ENCODE measurements at places on chromosomes 16 and 17.

DNA sequence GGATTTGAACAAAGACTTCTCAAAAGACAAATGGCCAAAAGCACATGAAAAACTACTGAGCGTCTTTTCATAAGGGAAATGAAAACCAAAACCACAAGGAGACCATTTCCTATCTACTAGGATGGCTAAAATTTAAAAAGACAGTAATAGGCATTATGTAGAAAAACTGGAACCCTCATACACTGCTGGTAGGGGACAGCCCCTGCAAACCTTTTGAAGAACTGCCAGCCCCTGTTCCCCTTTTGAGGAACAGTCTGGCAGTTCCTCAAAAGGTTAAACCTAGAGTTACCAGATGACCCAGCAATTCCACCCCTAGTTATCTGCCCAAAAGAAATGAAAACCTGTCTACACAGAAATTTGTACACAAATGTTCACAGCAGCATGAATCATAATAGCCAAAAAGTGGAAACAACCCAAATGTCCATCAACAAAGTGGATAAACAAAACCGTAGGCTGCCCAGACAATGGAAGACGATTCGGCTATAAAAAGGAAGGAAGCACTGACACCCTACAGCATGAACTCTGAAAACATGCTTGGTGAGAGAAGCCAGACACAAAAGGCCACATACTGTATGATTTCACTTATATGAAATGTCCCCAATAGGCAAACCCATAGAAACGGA is 22.9 kb downstream of the CDIP1 start:
- DNase-seq, result no peak

DNA sequence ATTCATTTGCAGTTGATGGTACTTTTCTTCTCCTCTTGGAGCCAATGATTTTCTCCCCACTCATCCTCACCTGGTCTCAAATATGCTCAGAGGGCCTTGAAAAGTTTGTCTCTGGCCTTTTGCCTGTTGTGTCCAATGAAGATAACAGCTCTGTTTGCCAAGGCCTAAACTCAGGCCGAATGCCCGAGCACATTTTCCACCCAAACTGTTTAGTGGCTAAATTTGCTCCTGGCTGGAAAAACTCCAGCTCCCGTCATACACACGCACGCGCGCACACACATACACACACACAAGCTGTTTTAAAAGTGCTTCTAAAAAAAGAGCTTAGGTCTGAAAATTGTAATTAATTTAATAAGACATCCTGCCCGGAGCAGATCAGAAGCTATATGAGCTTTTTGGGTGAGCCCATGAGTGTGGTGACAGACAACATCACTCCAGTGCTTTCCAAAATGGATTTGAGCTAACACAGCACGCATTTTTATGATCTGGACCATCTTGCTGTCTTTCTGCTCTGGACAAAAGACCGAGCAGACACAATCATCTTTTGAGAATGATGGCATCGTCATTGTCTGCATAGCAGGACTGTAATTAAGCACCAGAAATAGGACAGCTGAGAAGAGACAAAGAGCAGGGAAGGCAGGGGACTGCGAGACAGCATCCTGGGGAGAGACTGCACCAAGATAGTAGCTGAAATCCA is 48.9 kb downstream of the IRX6 start:
- DNase-seq, result no peak

DNA sequence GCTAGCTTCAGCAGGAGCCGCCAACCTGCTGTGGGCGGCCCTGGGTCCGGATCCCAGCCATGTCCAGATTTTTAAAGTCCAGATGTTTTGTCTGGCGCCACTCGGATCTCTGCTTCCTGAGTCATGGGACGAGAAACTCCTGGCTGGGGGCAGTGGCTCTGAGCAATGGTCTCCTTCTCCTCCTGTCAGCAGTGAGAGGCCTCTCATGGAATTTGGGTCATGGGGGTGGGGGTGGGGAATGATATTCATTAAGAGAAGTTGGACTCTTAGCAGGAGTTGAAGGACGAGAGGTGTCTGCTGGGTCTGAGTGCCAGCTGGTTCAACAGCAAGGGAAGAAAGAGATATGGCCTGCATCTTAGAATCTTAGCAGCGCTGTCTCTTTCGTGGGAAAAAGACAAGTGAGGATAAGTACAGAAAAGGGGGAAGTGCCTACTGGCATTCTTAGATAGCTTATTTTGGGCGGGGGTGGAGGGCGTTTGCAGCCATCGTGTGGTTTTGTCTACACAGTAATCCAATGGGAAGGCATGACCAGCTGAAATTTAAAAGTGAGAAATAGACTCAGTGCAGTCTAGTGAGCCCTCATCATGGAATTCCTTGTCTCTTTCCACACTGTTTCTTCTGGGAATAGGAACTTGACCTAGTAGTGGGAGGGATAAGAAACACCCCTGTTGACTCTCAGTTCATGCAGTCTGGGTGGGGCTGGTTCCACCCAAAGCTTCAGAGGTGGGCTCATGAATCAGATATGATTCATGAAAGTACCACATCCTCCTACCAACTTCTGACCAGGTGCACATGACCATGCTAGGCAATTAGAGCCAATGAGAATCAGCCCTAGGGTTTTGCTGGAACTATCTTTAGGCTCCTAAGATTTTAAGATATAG is 80.5 kb downstream of the MYH13 start:
- no peak for DNase-seq

DNA sequence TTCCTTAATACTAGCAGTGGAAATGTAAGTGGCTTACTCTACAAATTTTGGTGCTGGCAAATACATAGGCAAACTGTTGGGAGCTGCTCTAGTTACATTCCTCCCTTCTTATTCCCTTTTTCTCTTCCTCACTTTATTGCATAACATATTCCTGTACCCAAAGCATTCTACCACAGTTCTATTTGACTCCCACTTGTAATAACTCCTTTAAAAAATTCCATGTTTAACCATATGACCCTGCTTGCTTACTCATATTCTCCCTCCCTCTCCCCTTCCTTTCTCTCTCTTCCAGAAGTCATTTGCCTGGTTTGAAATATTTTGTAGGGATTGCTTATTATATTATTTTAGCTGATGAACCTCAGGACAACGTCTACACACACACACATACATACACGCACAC is 22.7 kb downstream of the NQO1 start:
- no peak for DNase-seq

DNA sequence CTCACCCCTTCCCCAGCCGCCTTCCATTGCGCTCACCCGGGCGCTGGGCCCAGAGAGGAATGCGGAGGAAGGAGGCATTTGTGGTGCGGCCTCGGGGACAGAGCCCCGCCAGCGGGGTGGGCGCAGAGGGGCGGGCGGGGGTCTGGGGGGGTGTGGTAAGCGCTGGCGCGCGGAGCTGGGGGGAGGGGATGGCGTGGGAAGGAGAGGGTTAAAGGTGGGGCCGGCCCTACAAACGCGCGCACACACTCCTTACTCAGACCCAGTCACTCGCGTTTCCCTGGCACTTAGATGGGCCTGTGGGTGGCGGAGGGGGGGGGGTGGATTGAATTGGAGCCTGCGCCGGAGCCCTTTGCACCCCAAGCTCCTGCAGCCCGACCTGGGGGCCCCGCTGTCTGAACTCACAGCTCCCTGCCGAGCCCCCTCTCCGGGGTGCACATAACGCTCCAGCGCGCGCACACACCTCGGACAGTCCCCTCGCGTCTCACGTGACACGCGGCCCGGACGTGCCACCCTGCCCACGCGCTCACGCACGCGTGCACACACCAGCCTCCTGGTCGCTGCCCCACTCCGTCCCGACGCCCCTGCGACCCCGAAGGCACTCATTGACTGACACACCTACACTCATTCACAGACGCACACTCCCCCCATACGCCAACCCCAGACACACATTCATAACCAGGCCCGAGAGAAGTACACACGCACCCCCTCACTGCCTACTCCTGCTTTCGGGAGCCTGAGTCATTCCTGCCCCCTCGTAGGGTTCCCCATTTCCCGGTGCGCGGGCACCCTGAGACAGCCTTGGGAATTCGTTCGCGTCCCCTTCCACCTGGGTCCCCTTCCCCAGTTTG is 844 bp downstream of the TBKBP1 start:
- DNase-seq, result no peak

- no peak for DNase-seq
Observed at GRCh38 chr17:50763716-50764475, 3.4 kb downstream of the ANKRD40CL start.

DNA sequence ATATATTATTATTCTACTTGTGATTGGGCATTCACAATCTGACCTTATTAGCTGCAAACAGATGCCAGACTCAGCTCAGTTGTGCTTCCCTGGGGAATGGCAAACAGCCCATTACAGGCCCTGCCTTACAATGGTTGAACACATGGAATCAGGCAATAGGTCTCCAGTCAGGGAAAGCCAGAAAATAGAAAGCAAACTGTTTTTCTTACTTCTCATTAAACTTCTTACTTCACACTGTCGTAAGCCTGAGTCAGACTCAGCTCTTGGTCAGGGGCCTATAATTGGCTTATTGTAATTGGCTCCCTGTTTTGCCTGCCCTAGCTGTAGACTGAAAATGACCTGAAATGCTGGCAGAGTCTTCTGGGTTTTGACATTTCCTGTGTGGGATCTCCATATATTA is 77.0 kb upstream of the CA10 start:
- DNase-seq, result no peak

GRCh38 chr17:29589524-29590410 is at the start of gene GIT1:
Gene GIT1, minus strand, starts transcription at chr17:29589648. Its CDS starts 270 bp downstream, at chr17:29589378.
- no peak for DNase-seq

DNA sequence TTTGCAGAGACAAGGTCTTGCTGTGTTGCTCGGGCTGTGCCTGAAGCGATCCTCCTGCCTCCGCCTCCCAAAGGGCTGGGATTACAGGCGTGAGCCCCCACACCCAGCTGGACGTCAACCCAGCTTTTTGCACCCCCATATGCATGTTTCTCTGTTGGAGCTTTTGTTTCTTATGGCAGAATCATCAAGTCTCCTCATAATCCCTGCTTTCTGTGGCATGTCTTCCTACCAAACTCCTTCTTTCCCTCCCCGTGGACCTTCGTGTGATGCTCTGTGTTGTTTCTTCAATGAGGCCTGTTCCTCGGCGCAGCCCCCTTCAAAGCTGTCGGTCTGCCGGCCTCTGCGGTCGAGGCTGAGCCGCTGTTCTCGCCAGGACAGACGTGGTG is 71.6 kb downstream of the METRNL start:
- no peak for DNase-seq

- no peak for DNase-seq
Observed at GRCh38 chr16:74268372-74268782, 28.2 kb upstream of the PSMD7 start.

DNA sequence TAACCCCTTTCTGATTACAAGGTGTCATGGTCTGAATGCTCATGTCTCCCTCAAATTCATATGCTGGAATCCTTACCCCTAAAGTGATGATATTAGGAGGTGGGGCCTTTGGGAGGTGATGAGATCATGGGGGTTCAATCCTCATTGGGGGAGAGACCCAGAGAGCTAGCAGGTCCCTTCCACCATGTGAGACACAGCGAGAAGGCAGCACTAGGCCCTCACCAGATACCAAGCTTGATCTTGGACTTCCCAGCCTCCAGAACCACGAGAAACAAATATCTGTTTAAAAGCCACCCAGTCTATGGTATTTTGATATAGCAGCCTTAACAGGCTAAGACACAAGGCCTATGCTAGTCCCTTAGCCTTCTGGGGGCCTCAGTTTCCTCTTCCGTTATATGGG is 45.9 kb downstream of the MYH11 start:
- DNase-seq, result no peak

DNA sequence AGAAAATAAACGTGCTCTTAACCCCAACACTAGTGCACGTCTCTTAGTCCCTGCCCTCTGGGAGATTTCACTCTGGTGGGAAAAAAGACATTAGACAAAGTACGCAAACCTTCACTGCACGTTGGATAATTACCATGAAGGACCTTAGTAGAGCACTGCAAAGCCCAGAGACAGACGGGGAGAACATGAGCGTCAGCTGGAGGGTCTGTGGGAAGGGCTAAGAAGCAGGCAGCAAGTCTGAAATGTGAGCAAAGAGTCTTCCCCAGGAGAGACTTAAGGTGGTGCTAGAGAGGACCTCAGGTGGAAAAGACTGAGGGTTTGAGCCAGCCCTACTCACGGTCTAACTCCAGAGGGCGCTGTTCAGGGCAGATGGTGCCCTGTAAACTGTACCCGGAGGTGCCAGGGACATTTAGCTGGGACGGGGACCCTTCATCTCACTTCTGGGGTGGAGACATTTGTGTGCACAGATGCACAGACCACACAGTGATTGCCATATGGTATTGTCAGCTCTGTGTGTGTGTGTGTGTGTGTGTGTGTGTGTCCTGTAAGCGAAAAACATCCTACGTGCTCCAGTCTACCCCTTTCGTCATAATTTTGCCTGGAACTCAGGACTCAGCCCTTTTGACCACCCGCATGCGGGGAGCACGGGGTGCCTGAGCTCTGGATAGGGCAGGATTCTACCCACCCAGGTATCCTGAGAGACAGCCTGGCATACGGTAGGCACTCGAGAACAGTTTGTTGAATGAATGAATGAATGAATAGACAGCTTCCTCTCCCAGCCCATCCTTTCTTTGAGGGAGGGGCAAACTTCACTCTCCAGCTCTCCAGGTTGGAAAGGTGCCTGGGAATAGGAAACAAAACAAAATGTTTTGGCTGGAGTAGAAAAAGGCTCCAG is 10.1 kb upstream of the STAC2 start:
- no peak for DNase-seq

GRCh38 chr17:65130832-65131231 is 6.3 kb upstream of the RGS9 start:
- no peak for DNase-seq

- DNase-seq, result no peak
Observed at GRCh38 chr17:73151916-73152632, 12.7 kb upstream of the SSTR2 start.

- DNase-seq, result no peak
Observed at GRCh38 chr17:17401271-17401781, 75.5 kb upstream of the MED9 start.

DNA sequence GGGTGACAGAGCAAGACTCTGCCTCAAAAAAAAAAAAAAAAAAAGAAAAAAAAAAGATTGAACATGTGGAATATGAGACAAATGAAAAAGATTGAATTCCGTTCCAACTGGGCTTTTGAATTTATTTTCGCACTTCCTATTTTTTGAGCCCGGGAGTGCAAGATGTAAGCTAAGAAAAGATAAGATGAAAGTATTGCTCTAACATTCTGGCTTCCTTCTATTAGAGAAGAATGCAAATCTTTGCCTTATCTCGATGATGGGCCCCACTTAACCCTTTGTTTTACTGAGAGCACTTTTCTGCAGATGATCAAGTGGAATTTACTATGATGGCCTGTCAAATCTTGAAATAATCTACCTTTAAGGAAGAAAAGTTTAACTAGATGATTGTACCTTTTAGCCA is 96.3 kb downstream of the WWOX start:
- no peak for DNase-seq

Measured in brain pericyte (primary cell).